ENCODE measurements at places on chromosomes 4 and X. TPM values are rescaled to one million over a fixed set of nuclear protein-coding genes. Genes with fewer than 3 reads are reported as not detected.
A peak's percentile ranks its signal among the peaks of the same experiment; 100 is the strongest.

GRCh38 chr4:182194091-182194824 is 48.9 kb upstream of the TENM3 start:
- no peak for DNase-seq

- DNase-seq, result no peak
Observed at GRCh38 chr4:113116414-113117357, 67.2 kb downstream of the ANK2 start.

- no peak for DNase-seq
Observed at GRCh38 chr4:36163198-36163597, 81.1 kb downstream of the ARAP2 start.

- no peak for DNase-seq
Observed at GRCh38 chr4:149723065-149723464, 92.6 kb downstream of the IQCM start.

- no peak for DNase-seq
Observed at GRCh38 chrX:87706134-87706533, 188.5 kb downstream of the KLHL4 start.

- DNase-seq, result no peak
Observed at GRCh38 chr4:38017609-38018008, 57.4 kb downstream of the PTTG2 start.

DNA sequence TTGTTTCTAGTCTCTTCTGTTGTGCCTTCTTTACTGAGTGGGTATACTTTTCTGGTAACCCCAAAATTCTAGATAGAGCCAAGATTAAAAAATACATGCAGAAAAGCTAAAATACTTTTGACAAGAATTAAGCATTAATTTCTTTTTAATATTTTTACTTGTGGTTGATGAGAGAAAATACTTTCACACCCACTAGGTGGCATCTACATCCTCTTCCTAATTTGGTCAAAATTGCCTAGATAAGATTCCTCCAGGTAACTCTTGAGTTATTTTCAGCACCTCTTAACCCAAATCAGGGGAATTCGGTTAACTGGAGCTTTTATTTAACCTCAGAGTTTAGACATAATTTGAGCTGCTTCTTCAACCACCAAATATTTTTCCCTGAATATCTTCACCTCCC is 28.4 kb upstream of the COX7B2 start:
- DNase-seq, result no peak

- DNase-seq, result no peak
Observed at GRCh38 chr4:73585345-73585744, 34.9 kb downstream of the RASSF6 start.

GRCh38 chrX:68927178-68927577 is 98.4 kb downstream of the EFNB1 start:
- DNase-seq, result no peak

DNA sequence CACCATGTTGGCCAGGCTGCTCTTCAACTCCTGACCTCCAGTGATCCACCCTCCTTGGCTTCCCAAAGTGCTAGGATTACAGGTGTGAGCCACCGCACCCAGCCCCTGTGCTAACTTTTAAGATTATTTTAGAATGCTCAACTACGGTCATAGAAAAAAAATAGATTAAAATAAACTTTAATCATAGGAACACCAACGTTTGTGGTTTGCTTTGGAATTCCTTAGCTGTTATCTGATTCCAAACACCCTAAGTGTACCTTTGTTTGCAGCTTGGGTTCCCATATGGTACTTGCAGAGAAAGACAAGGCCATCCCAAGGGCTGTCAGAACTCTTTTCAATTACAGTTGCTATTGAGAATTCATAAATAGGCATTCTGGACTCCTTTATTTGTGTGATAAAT is 90.1 kb upstream of the EFHC2 start:
- no peak for DNase-seq

The USP46 gene
- total RNA-seq, result 9.8 TPM

DNA sequence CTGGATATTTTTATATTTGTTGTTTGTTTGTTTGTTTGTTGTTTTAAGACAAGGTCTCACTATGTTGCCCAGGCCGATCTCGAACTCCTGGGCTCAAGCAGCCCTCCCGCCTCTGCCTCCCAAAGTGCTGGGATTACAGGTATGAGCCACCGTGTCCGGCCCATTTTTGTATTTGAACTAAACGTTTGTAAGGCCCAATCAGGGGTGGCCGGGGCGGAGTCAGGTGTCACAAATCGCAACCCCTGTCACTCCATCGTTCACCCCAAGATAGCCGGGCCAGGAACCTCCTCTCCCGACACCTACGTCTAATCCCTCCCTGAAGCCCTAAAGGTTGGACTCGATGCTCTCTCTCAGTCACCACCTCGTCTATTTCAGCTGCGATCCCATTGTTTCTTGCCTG is 722 bp upstream of the EFHC2 start:
- DNase-seq, result no peak

GRCh38 chrX:153738056-153738605 is 13.5 kb downstream of the ABCD1 start:
- DNase-seq, result no peak

DNA sequence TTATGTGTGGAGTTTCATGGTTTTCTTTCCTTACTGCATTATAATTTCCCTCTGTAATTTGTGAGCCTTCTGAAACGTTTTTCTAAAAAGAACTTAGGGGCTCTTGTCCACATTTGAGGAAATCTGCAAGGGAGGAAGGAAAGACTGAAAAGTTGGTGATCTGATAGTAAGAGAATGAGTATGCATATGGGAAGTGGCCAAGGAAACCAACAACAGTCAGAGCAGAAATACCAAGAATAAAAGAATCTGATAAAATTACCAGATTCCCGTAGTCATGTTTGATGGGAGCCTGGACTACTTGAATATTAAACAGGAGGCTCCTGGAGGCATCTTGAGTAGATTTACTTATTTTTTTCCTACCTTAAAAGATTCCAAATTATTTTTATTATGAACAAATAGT is 50.1 kb downstream of the MEPE start:
- no peak for DNase-seq

GRCh38 chr4:53804719-53805118 is 213.4 kb upstream of the LNX1 start:
- peak; percentile 9 for DNase-seq

The MMRN1 gene
- total RNA-seq, result 28.7 TPM

The ADAM29 gene
- not detected for total RNA-seq

The PCDH7 gene
- total RNA-seq, result 3.1 TPM

DNA sequence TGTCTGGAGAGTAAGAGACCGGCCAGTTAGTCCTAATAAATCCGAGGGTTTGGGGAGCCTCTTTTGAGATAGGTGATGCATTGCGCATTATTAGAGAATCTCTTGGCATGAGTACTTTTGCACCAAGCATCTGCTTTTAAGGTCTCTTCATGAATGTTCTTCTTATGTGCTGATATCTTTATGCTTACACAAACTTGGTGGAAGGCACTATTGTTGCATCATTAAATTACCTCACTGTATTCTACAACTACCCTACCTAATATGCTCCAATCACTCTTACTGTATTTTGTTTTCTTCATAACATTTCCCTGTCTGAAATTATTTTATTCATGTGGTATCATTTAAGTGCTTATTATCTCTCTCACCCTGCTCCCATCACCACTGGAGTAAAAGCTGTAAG is 151.6 kb downstream of the PALLD start:
- no peak for DNase-seq

- DNase-seq, result no peak
Observed at GRCh38 chrX:31449965-31450364, 378.1 kb upstream of the FTHL17 start.

The CCSER1 gene
- total RNA-seq, result not detected

DNA sequence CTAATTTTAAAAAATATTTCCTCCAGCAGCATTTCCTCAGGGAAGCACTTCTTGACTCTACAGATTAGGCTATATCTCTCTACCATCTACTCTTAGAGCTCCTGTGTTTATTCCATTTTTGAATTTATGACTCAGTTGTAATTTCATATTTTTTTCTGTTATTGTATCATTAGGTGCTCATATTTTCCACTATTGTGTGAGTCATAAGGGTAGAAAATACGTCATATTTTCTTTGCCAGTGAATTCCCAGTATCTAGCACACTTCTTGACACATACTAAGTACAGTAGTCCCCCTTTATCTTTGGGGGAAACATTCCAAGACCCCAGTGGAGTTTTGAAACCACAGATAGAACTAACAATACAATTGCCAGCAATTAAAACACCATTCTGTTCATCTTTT is 431.2 kb downstream of the GASK1B start:
- no peak for DNase-seq

DNA sequence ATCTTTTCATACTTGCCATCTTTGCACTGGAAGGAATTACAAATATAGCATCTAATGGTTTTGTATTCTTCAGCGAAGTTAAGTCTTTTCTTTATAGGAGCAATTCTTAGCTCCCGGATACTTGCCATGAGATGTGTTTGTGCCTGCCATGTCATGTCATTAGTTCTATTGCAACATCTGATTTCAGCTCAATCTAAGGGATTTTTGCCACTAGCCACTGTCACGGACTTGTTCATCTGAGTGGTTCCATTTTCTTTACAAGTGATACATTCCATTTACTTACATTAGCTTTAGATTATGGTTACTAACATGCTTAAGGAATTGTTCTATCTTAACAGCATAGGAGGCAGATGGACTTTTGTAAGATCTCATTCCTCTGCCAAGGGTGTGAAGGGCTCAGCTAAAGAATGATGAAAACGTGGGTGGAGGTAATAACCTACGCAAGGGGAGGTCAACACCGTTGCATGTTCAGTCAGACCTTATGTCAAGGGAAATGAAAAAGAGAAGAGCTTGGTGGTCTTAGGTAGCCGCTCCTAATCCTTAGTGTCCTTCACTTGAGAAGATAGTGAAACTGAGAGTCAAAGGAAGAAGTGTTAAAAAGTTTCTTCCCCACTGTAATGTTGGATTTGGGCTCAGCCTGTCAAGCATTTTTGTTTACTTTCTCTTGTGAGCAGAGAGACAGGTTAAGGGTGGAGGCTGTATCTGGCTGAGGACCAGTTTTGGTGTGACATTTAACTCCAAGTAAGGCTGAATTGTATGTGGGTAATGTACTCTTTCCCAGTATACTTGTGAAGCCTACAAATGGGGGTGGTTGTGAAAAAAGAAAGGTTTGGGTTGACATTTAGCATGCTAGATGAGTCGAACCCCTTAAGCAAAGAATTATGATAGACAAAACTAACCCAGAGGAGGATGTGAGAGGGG is 3.6 kb upstream of the KLHL2 start:
- DNase-seq, result no peak

GRCh38 chr4:147246096-147246495 is 234.8 kb upstream of the EDNRA start:
- DNase-seq, result no peak

Measured in glomerular endothelial cell (primary cell).